ENCODE measurements at places on chromosomes 2 and 18. TPM values are rescaled to one million over a fixed set of nuclear protein-coding genes. Genes with fewer than 3 reads are reported as not detected.
A peak's percentile ranks its signal among the peaks of the same experiment; 100 is the strongest.

Gene EML6
- total RNA-seq: 1.1 TPM

Gene CRYBA2
- total RNA-seq: not detected

Gene PDE11A
- total RNA-seq: 0.97 TPM

Gene UCN
- 0.46 TPM for total RNA-seq

DNA sequence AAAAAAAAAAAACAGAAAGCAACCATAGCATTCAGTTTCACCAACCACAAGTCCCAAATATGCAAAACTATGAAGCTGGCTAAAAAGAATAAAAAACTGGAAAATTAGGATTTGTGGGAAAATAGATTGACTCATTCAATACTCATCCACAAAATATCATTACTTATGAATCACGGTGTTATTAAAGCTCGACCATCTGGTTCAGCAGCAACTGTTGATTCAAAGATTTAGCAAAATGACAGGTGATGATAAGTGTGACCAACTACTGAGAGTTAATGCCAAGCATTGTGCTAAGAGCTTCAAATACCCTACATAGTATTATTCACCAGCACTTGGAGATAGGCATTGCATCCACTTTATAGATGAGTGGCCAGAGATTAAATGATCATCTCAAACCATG lies 26.2 kb upstream of the XDH start:
- DNase-seq: peak; percentile 91

Gene ALPI
- not detected for total RNA-seq

- no peak for DNase-seq
Observed at GRCh38 chr2:69943843-69944525, 17.4 kb downstream of the ASPRV1 start.

Gene MROH2A
- total RNA-seq: not detected

Gene DSC2
- total RNA-seq: not detected

- DNase-seq: no peak
Observed at GRCh38 chr18:60092073-60092472, 192.3 kb downstream of the PMAIP1 start.

All from HFFc6 (cell line).